ENCODE measurements at places on chromosomes 6 and 20. TPM values are rescaled to one million over a fixed set of nuclear protein-coding genes. Genes with fewer than 3 reads are reported as not detected.

The HLA-DQA2 gene
- not detected for polyA plus RNA-seq

DNA sequence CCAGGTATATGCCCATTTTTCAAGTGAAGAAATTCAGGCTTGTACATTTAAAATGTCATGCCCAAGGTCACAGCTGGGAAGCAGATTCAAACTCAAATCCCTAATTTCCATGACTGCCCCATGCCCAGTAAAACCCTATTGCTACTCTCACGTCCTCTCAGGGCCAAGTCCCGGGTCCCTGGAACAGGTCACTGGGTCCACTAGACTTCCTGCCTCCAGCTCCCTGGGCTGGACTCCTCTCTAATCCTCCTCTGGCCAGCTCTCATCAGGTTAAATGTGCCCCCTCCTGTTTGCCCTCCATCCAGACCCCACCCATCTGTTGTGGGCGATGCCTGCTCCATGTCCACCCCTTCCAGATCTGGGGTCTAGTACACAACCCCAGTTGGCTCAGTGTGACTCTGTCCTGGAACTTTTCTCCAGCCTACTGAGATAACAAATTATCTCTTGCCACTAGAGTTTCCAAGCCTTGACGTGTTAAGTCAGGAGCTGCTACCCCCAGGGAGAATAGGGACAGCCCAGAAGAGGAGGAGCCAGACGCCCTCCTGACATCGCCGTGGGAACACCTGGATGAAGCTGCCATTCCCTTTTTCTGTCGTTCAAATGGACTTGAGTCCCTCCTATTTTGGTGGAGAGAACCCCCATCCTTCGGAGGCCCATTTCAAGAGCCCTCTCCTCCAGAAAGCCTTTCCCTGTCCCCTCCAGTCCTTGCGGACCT lies 3.7 kb upstream of the SPDEF start:
- no peak for DNase-seq

GRCh38 chr20:61052776-61053442 lies 199.2 kb upstream of the CDH4 start:
- no peak for DNase-seq

DNA sequence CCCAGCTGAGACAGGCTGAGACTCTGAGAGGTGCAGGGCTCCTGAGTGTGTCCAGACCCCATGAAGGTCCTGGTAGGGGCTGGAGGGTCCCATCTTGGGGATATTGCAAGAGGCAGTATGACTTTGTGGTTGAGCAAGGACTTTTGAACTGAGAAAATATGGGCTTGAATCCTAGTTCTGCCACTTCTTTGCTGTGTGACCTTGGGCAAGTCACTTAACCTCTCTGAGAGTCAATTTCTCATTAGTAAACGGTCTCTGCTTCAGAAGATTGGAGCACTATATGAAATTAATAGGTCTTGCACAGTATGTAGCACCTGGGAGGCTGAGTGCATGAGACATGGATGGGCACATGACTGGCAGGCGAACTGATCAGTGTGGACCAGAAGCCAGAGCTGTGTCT lies 42.7 kb downstream of the TFEB start:
- DNase-seq = no peak

The MYB gene
- 4.6 TPM for polyA plus RNA-seq

GRCh38 chr20:32339116-32339515 lies 19.0 kb upstream of the ASXL1 start:
- DNase-seq = no peak

- no peak for DNase-seq
Observed at GRCh38 chr20:8875586-8875985, 193.3 kb upstream of the PLCB4 start.

- no peak for DNase-seq
Observed at GRCh38 chr6:159461266-159461665, 231.8 kb downstream of the SOD2 start.
